ENCODE measurements at places on chromosomes 3 and 15. TPM values are rescaled to one million over a fixed set of nuclear protein-coding genes. Genes with fewer than 3 reads are reported as not detected.

SCN11A gene
- 0.20 TPM for total RNA-seq

DPPA2 gene
- 0.48 TPM for total RNA-seq

MORC1 gene
- not detected for total RNA-seq

TMCO5A gene
- total RNA-seq: not detected

PLCL2 gene
- 3.9 TPM for total RNA-seq

DNA sequence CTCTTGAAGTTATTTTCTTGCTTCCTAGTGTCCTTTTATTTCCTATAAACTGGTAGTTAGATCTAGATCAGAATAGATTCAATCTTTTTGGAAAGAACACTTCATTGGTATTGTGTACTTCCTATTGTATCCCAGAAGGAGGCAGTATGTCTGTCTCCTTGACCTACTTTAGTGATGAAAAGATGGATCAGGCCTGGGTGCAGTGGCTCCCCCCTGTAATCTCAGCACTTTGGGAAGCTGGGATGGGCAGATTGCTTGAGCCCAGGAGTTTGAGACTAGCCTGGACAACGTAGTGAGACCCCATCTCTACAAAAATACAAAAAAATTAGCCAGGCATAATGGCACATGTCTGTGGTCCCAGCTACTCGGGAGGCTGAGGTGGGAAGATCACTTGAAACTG, 12.0 kb downstream of the BSN start:
- no peaks in the 10 kb centered on the region for H3K27me3 ChIP-seq
- H3K27ac ChIP-seq: no peak overlapping the region
- H3K36me3 ChIP-seq: no peaks in the 10 kb centered on the region
- no peaks in the 10 kb centered on the region for H3K4me1 ChIP-seq
- H3K4me3 ChIP-seq: no peak overlapping the region

GRCh38 chr15:67144609-67145311, 79.4 kb downstream of the SMAD3 start:
- H3K4me3 ChIP-seq: no peak overlapping the region
- peak overlapping the region; percentile 97 for H3K27ac ChIP-seq
- peaks cover 3% of the 10 kb centered on the region for H3K36me3 ChIP-seq

- H3K27ac ChIP-seq: no peak overlapping the region
- no peak for DNase-seq
- no peak overlapping the region for H3K4me3 ChIP-seq
- H3K36me3 ChIP-seq: no peaks in the 10 kb centered on the region
- no peaks in the 10 kb centered on the region for H3K27me3 ChIP-seq
Observed at GRCh38 chr3:144760831-144761230, 789.2 kb downstream of the DIPK2A start.

- no peak overlapping the region for H3K4me3 ChIP-seq
- no peaks in the 10 kb centered on the region for H3K4me1 ChIP-seq
- H3K36me3 ChIP-seq: peaks cover 65% of the 10 kb centered on the region
- H3K27me3 ChIP-seq: no peaks in the 10 kb centered on the region
- no peak for DNase-seq
Observed at GRCh38 chr15:42228036-42228435, 19.9 kb upstream of the VPS39 start.

DNA sequence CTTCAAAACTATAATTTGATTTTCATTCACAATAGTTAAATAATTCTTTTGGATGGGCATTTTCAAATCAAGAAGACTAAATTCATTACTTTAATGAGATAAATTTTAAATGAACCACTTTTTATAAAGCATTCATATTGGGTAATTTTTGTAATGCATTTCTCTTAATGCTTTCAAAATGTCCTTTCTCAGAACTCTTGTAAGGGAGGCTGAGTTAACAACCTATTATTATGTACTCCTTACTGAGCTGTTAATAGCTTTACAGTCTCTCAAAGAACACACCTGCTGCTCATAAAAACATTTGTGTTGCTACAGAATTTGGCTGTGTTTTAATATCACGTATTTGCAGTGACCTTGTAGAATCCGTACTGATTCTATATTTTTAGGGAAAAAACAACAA, 334.0 kb upstream of the ARL6 start:
- H3K4me3 ChIP-seq: no peak overlapping the region
- no peaks in the 10 kb centered on the region for H3K36me3 ChIP-seq
- H3K4me1 ChIP-seq: no peaks in the 10 kb centered on the region
- no peak for DNase-seq

Measured in astrocyte (in vitro differentiated cells and primary cell).